ENCODE measurements at places on chromosomes 2 and 18.

- DNase-seq: no peak
These were observed 246.4 kb upstream of the BOD1L2 start for GRCh38 chr18:56900195-56901094.

GRCh38 chr2:127665267-127665893, 9.9 kb downstream of the LIMS2 start:
- no peak for DNase-seq

GRCh38 chr2:62744603-62745002, 39.1 kb downstream of the EHBP1 start:
- DNase-seq: no peak

DNA sequence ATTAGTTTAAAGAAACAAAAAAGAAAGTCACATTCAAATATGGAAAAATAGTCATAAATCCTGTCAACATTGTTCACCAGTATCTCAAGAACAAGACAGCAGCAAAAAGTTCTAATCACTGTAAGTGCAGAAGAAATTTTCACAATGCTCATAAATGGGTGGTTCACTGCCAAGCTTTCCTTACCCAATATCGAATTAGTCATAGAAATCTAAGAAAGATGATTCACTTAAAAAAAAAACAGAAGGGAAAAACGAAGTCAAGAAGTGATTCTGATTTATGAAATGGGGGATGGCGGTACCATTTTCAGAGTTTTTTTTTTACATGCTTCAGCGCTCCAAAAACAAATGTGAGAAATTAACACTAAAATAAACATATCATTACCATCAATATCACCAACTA, 156.7 kb downstream of the EXOC6B start:
- no peak for DNase-seq

GRCh38 chr2:13354031-13354430, 637.3 kb downstream of the TRIB2 start:
- DNase-seq: no peak

DNA sequence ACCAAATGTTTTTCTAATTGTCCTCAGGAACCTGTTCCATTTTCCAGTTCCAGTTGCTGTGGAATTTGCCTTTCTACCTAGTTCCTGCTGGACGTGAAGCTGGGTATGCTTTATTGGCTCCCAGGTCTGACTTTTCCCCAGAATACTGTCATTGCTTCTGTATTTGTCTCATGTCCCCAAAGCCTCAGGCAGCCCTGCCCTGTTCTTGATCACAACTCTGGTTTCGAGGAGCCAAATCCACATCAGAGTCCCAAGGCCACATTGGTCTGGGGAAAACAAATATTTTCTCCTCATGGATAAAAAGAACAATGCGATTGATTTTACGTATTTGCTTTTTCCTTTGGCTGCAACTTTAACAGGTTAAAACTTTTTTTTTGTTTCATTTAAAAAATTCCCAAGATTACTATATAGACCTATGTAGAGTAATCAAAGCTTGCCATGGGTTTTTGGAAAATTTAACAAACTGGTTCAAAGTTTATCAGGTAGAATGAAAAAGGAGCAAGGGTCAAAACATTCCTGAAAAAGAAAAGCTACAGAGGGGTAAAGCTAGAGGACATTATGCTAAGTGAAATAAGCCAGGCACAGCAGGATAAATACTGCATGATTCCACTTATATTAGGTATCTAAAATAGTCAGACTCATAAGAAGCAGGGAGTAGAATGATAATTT, 85.2 kb downstream of the MDH1 start:
- no peak for DNase-seq
